Mesendoderm (in vitro differentiated cells): ENCODE measurements at places on chromosomes 5 and 9.

- DNase-seq: peak; percentile 30
Measured at GRCh38 chr9:109190151-109190550, 23.1 kb upstream of the FRRS1L start.

DNA sequence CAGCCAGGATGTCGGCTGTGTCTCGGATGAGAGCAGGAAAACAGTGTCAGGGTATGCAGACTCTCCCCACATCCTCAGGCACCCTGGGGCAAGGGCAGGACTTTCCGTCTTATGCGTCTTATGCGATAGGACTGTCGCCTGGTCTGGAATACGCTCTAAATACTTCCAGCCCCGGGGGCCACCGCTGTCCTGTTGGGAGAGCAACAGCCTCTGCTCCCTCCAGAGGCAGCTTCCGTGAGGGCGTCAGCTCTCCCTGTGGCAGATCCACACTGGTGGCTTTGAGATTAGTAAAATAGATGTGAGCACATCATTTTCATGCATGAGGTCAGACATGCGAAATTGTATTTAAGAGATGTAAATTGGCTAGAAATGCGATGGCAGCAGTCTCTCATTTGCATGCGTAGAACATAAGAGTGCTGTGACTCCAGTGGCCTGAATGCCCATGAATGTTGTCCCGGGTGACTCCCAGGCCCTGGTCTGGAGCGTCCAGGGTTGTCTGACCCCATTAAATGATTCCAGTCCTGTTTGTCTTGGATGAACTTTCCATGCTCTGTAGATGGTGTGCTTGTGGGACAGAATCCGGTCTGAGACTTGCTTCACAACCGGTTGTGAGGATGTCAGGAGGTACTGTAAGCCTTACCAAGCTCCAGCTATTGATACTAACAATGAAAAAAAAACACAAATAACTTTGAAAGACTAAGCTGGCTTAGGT, 228.2 kb downstream of the SYK start:
- peak; percentile 28 for DNase-seq

- DNase-seq: peak; percentile 98
Measured at GRCh38 chr5:151699071-151699901, 12.6 kb upstream of the SPARC start.

GRCh38 chr9:134346151-134346550, 19.9 kb downstream of the RXRA start:
- no peak for DNase-seq

DNA sequence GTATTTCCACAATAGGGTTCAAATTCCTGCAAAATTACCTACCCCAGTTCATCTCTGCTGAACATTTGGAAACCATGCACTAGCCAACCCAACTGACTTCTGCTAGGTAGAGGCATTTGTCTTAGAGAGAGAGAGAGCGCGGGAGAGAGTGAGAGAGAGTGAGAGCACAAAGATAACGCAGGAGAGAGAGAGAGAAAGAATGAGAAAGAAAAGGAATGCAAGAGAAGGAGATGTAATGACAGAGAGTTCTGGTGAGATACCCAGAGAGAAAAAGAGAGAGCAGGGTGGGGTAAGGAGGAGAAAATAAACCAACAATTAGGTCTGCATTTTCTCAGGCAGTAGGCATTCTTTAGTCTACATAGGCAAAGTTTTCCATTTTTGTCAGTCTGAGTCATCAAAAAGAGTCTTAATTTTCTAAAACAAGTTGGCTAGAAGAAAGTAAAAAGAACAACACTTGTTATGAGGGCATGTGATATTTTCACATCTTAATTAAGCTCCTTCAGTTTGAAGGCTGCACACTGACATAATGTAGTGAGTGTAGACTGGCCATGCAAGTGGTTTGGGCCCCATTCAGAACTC, 98.2 kb downstream of the MAP1B start:
- no peak for DNase-seq

GRCh38 chr5:31270396-31270795, 76.9 kb downstream of the CDH6 start:
- peak; percentile 44 for DNase-seq

GRCh38 chr9:30075022-30075421, 2309.4 kb upstream of the ACO1 start:
- no peak for DNase-seq

- no peak for DNase-seq
Measured at GRCh38 chr5:158435161-158435616, 576.2 kb upstream of the CLINT1 start.

DNA sequence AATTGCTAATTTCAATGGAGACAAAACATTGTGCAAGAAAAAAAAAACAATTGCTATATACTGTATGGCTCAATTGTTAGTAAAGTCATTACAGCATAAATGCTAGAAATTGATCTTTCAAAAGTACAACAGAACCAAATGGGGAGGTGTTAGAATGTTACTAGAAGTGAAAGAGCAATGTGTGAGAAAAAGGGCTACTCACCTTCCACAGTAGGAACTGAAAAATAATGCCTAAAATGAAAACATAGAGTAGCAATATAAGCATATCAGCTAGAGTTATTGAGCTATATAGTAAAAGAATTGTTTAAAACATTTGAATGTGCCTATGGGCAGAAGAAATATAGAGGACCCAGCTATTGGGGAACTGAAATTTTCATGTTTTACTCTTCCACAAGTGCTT, 10.9 kb upstream of the RXFP3 start:
- DNase-seq: no peak

GRCh38 chr5:75588666-75589065, 22.6 kb upstream of the ANKDD1B start:
- DNase-seq: peak; percentile 87

GRCh38 chr5:6727231-6727630, 14.0 kb downstream of the TENT4A start:
- DNase-seq: no peak

DNA sequence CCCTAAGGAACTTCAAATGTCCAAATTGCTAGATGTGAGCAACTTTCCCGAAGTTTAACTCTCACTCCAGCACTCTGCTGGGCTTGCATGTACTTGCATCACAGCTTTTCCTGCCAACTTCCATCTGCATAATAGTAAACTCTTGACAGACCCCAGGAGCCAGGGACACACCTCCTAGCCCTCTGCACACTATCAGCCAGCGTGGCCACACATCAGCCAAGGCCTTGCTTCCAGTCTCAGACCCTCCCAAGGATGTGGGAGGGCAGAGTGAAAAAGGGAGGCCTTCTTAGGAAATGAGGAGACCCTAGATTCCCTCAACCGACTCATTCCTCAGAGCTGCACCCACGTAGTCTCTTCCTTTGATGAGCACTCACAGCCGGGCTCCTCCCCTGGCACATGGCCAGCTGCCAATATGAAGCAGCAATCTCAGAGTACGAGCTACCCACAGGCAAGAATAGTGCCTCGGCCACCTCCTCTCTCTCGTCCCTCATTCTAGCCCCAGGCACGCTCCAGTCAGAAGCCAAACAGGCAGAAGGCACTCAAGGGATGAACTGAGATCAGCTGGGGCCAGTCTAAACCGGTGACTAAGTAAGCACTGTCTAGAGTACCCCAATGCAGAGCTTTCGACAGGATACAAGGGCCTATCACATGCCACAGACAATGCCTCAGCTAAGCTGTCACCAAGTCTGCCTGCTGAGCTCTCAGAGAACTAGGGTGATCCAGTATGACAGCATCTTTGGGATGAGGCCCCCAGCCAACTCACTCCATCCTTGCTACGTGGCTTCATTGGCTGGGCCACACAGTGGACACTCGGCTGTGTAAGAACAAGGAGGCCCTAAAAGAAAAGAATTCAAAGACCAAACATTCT, 2.3 kb downstream of the P4HA2 start:
- no peak for DNase-seq

DNA sequence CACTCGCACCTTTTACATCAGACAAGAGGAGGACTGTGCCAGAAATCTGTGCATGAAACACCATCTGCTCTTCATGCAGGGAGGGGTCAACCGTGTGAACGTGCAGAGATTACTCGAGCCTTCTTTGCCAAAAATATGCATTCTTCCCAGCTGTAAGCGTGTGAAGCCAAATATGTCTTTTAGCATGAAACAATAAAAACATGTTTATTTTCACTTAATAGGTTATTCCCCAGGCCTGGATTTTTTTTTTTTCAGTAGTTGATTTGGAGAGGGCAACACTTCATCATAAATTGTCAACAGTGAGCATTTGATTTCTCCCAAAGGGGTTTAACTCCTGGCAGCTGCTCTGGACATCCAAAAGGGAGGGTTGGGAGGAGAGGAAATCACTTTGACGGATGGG, 23.8 kb downstream of the PLAC8L1 start:
- no peak for DNase-seq

- DNase-seq: peak; percentile 62
Measured at GRCh38 chr5:14850419-14851049, 21.0 kb downstream of the ANKH start.

- DNase-seq: no peak
Measured at GRCh38 chr5:45491368-45491767, 204.8 kb downstream of the HCN1 start.

DNA sequence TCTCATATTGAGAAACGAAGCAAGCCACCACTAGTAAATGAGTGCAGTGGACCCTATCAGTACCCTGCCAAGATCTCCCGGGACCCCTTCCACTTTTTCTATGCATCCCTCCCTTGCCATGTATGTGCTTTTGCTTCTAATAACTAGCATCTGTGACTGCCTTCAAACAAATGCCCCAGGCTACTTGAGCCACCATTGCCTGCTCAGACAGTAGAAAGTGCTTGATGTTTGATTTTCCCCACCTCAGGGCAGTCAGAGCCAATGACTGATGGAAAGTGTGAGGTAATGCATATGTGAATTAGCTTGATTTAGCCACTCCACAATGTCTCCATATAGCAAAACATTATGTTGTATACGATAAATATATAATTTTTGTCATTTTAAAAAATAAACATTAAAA, 797.3 kb upstream of the ACO1 start:
- DNase-seq: peak; percentile 9

DNA sequence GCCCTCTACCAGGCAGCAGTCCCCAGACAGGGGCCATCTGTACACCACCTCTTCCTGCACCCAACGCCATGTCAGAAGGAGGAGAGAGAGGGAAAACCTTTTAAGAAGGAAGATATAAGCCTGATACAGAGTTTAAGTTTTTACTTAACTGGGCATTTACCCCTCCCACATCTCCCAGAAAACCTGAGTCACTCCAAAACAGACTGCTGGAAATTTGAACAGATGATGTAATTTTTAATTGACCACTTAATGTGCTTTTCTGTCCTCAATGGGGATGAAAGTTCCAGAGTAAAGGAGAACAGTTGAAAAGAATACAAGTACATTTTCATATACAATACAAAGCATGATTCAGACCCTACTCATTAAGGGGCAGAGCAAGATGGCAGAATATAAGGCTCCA, 63.9 kb downstream of the TTC39B start:
- no peak for DNase-seq

- DNase-seq: no peak
Measured at GRCh38 chr5:81232464-81233079, 550 bp upstream of the CKMT2 start.

DNA sequence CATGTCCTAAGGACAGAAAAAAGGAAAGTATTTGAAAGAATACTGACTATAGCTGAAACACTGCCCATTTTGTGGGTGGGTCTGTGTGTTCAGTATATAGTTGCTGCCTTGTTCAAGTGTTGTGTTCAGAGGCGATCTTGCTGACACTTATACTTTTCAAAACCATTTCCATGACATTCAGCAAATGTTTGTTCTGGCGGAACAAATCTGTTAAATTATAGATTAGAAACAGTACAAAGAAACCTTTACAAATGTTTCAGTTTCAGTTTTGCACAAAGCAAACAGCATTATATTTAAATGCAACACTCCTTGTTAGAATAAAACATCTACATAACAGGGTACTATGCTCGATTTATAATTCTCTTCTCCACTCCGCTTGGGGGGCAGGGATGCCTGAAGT, 2276.3 kb downstream of the MAT2B start:
- no peak for DNase-seq

GRCh38 chr9:137756045-137756744, 121.4 kb upstream of the CACNA1B start:
- no peak for DNase-seq

DNA sequence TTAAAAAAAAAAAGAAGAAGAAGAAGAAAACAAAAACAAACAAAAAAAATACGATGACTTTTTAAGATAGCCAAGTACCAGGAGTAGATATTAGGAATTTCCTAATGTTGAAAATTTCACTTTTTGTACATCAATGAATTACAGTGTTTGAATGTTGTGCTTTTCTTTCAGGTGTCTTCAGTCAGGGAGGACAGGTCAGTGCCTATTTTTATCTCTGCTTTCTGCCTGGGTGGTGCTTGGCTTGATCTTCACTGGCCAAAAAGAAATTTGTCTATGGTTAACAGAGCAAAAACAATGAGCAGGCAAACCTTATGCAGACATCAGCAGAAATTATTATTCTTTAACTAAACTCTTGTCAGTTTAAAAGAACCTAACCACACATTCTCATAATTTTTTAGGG, 3.0 kb downstream of the SPINK6 start:
- DNase-seq: no peak

GRCh38 chr5:177304392-177305119, 957 bp downstream of the PRELID1 start:
- no peak for DNase-seq

DNA sequence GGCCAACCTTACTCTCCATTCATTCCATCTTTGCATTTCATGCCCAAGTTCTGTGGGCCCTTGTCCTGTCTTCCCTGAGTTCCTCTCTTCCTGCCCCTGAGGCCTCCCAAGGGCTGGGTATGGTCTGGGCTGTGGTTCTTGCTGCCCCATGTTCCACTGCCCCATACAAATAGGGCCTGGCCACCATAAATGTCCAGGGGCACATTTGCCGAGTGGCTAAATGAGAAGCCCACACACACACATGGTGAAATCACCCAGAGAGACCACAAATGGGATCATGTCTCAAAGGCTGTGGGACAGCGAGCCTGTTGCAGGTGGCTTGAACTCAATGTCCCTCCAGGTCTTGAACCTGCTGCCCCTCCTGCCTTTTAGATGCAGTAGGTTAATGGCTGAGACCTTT, 1.2 kb downstream of the TIFAB start:
- no peak for DNase-seq

DNA sequence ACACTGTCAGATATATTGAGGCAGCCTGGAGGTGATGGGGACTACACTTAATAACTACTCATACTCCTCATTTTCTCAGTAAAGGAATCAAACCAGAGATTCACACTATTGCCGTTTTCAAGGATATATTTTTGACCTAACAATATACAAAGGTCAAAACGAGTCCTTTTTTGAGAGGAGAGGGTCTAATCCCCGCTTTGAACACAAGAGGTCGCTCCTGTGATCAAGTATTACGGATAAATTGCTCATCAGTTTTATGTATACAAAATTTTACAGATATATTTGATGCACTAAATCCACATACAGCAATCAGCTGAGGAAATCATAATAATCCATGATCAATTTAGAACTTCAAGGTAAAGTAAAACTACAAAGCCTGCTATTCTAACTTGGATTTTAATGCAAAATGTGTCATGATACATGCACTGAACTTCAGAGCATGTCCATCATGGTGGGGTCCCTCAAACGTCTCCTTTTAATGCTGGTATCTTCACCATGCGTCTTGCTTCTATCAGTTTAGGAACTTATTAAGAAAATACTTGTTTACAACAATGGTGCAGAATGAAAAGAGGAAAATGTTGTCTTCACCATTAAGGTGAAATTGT, 2.5 kb upstream of the ISL1 start:
- peak; percentile 49 for DNase-seq

GRCh38 chr9:113888336-113888735, 12.2 kb downstream of the ZNF618 start:
- DNase-seq: no peak
